ENCODE measurements at places on chromosomes 16 and 17.

- DNase-seq = no peak
These were observed 2073.2 kb downstream of the TP53TG3F start for GRCh38 chr16:35532576-35532975.

- DNase-seq = no peak
These were observed 213.6 kb upstream of the CDH5 start for GRCh38 chr16:66152823-66153393.

GRCh38 chr17:61323003-61323908, 76.4 kb upstream of the TBX2 start:
- DNase-seq = no peak

DNA sequence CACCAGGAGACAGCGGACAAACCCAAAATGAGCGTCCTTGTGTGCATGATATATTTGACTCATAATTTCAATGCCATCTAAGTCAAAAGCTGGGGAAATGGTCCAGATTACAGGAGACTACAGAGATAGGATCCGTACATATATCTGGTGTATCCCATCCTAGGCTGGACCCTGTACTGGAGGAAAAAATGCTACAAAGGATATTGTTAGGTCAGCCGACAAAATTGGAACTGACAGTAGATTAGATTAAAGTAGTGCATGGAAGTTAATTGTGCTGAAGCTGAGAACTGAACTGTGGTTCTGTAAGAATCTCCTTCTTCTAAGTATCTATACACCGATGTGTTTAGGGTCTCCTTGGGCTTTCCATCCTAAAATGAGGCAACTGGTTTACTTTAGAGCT, 24.3 kb downstream of the KCNG4 start:
- DNase-seq = no peak

GRCh38 chr17:66775271-66775670, 59.6 kb upstream of the CACNG5 start:
- DNase-seq = no peak

- peak; percentile 43 for DNase-seq
These were observed 18.0 kb upstream of the KCNJ18 start for GRCh38 chr17:21674242-21674731.

- DNase-seq = no peak
These were observed 250.1 kb downstream of the C16orf95 start for GRCh38 chr16:87067003-87067556.

GRCh38 chr17:43987131-43988021, 17.0 kb upstream of the NAGS start:
- DNase-seq = no peak

DNA sequence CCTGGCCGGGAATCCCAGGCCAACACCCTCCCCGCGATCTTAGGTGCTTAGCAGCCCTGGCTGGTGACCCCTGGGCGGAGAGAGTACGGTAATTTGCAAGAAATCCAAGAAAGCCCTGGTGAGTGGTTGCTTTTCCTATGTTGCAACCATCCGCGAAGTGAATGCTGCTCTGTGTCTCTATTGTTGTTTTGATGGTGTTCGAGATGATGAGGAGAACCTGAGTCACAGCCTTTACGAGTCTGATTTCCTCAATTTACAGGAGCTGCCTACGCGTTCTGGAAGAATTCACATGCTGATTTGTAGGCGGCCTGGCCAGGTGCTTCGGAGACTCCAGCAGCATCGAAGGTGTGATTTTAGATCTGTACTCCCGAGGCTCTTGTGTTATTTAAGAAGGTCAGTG, 63.3 kb downstream of the TMEM235 start:
- DNase-seq = no peak

DNA sequence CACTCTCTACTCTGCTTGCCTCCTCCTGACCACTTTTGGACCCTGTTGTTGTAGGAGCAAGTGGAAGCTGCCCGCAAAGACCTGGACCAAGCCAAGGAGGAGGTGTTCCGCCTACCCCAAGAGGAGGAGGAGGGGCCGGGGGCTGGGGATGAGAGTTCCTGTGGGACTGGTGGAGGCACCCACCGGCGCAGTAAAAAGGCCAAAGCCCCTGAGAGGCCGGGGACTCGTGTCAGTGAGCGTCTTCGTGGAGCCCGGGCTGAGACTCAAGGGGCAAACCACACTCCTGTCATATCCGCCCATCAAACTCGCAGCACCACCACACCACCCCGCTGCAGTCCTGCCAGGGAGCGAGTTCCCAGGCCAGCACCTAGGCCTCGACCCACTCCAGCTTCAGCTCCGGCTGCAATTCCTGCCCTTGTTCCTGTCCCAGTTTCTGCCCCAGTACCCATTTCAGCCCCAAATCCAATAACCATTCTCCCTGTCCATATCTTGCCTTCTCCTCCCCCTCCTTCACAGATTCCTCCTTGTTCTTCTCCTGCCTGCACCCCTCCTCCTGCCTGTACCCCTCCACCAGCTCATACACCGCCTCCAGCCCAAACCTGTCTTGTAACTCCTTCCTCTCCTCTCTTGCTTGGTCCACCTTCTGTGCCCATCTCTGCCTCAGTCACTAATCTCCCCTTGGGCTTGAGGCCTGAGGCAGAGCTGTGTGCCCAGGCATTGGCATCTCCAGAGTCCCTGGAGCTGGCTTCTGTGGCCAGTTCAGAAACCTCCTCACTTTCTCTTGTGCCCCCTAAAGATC, 11.0 kb upstream of the PHKG2 start:
- DNase-seq = no peak

DNA sequence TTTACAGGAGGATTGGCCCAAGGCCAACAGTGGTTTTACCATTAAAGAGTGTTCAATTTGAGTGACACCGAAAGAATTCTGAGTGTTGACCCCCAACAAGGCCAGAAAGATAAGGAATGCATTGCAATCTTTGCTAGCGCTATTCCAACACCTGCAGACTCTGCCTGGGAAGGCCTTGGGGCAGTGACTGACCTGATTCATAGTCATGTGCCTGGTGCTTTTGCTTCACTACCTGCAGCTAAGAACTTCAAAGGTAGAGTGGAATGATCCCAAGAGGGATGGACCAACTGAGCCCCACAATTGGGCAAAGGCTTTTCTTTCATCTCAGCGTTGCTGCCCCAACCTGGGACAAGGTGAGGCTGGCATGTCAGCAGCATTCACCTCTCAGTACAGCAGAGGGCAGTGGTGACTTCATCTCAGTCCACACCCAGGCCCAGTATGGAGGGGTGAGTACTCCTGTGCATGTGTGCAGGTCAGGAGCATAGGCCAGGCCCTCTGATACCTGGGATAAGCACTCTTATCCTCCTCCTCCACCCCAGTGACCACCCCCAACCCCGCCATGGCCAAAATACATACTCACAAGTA, 149.6 kb upstream of the GNAO1 start:
- no peak for DNase-seq

DNA sequence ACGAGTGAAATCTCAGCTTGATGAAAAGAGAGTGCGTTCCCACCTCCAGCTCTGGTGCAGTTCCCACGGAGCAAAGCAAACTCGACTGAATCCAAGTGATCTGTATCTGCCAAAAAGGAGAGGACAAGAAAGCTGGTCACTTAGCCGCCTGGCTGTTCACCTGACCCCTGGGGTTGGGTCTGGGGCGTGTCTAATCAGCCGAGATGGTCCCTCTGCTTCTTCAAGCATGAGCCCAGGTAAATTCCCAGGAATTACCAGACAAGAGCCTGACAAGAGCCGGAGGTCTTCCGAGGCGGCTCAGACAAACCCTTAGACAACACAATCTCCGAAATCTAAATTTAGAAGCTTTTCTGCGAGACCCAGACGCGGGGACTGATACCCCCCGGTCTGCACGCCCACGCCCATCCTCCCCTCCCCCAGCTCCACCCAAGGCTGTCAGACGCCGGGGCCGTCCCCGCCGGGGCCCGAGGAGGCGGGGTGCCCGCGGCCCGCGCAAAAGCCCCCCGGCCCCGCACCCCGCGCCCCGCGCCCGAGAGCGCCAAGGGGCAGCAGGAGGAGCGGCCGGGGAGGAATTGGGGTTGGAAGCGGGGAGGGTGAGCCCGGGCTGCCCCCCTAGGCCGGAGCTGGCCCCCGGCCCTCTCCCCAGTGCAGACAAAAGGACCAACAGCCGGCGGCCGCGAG, 674 bp downstream of the ZNF821 start:
- DNase-seq = peak; percentile 74

DNA sequence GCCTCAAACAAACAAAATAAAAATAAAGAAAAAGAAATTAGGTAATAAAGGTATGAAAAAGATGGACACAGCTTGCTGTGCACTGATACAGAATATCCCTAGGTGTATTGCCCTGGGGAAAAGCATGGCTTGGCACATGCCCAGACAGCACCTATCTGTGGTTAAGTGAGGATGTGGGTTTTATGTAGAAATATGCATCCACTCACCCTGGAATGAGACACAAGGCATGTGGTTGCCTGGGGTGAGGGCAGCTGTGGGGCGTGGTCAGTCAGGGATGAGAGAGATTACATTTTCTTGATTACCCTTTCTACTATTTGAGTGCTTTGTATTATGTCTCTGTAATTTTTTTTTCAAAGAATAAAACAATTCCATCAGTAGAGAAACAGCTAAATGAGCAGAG, 6.9 kb downstream of the PLLP start:
- no peak for DNase-seq

DNA sequence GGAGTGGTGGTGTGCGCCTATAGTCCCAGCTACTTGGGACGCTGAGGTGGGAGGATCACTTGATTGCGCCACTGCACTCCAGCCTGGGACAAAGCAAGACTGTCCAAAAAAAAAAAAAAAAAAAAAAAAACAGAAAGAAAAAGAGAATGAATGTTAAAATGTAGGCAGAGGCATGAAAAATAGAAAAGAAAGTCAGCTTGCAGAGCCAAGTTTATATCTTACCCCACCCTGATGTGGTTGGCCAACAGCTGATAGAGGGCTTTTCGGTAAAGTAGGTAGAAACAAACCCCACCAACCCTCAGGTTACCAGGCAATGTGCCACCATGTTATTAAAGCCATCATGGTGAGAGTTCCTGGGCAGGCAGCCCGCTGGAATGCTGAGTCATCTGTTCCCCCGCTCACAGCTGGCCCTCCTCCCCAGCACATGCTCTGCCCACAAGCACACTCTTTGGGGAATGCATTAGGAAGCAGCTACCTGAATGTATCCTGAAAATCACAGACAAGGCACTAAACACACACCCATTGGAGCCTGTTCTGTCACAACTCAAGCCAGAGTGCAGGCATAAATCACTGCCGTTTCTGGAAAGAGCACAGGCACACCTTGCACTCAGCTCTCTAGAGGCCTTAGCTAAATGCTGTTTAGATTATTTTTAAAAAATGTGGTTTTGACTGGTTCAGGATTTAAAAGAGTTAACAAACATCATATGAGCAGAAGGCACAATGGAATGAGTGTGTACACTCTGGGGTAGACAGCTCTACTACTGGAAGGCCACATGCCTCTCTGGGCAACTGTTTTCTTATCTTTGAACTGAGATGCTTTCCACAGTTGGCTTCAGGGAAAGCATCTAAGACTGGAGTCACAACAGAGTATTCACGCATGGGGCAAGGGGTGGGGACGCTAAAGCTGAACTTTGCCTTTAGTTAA, 128.5 kb downstream of the PARN start:
- DNase-seq = peak; percentile 19

- DNase-seq = peak; percentile 97
These were observed at the start of gene SUMO2 for GRCh38 chr17:75182569-75183436. TSS of gene SUMO2 (minus strand) at chr17:75182959. CDS start at chr17:75182834, 125 bp downstream.

GRCh38 chr17:81999587-81999975, 22.2 kb downstream of the ASPSCR1 start:
- DNase-seq = no peak

DNA sequence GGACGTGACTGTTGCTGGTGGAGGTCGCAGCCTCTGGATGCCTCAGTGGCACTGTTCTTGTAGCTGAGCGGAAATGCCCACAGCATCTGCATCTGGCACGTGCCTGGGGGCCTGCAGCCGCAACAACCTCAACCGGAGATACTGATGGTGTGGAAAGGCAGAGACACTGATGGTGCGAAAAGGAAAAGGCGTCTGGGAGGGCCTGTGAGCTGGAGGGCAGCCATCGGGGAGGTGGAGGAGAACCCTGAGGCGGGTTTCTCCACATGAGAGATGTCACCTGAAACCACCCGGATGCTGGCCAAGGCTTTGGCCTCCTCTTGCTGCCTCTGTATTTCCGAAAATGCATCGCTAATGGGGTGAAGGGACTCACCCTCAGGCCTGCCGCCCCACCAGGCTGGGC, 284.8 kb upstream of the WSB1 start:
- no peak for DNase-seq

- no peak for DNase-seq
These were observed 438.9 kb downstream of the KCNJ2 start for GRCh38 chr17:70608193-70608592.

DNA sequence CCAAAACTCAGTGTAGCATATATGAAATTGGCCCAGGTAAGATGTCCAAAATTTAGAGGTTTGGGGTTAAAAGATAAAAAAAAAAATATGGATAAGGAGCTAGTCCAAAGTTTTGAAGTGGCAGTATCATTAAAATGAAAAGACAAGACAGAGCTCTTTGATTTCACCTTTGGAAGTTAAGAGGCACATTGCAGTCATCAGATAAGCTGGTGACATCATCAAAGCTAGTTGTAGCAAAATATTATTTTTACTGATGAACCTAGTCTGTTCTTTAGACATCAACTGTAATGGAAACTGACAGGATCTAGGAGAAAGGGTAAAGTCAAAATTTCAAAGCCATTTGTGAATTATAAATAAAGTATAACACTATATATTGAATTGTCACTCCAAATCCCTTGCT, 603.7 kb upstream of the CDH8 start:
- no peak for DNase-seq

DNA sequence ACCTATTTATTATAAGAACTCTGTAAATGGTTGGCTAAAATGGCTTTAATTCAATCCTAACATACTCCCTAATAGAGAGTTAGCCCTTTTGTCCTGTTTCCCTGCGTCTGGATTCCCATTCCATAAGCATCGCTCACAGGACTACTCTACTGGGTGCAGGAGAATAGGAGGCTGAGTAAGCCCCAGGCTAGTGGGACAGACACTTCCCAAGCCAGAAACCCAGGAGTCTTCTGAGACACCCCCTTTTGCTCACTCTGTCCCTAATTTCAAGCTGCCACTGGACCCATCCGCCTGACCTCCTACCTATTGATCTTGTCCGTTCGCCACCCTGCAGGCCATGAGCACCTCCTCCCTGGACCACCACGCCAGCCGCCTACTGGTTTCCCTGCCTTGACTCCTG, 16.7 kb upstream of the TOB1 start:
- DNase-seq = no peak

- no peak for DNase-seq
These were observed 233.1 kb upstream of the WSCD1 start for GRCh38 chr17:5837055-5837491.

GRCh38 chr16:78962457-78962929, 638.0 kb downstream of the MAF start:
- DNase-seq = no peak

- DNase-seq = no peak
These were observed 30.9 kb upstream of the PLLP start for GRCh38 chr16:57315416-57315815.

- no peak for DNase-seq
These were observed 290.4 kb downstream of the ABCC12 start for GRCh38 chr16:47865337-47865855.

All from Peyer's patch (tissue), 4 donors.